ENCODE measurements at places on chromosomes 16 and 17. TPM values are rescaled to one million over a fixed set of nuclear protein-coding genes. Genes with fewer than 3 reads are reported as not detected.

Gene RNF112
- total RNA-seq, result 4.8 TPM

DNA sequence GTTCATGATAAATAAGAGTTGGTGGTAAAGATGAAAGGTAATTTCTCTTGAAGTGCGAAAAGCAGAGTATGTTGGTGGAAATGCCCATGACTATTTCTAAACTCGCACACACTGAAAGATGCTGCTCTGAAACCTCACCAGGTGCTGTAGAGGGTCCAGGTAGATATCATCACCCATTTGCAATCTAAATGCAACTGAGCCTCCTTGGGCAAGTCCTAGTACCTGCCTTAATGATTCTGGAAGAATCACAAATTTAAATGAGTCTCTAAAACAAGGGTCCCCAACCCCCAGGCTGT, 5.9 kb upstream of the MMD start:
- no peak for DNase-seq
- H3K27ac ChIP-seq, result no peak overlapping the region
- H3K4me3 ChIP-seq, result no peak overlapping the region
- peaks cover 1% of the 10 kb centered on the region for H3K27me3 ChIP-seq
- H3K36me3 ChIP-seq, result no peaks in the 10 kb centered on the region

Gene TBC1D3L
- total RNA-seq, result 59.1 TPM

DNA sequence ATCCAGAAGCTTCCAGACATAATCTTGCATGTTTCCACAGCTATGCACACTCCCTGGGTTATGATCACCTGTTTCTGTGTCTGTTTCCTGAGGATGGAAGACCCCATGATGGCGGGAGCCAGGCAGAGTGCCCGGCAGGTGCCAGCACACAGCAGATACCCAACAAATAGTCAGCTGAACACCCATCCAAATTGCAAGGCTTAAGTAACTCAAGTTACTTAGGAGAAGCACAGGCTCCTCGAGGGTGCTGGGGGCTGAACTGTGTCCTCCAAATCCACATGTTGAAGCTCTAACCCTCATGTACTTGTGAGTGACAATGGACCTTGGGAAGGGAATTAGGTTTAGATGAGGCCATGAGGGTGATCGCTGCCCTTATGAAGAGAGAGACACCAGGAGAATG, 79.5 kb upstream of the DOC2B start:
- H3K36me3 ChIP-seq, result peaks cover 30% of the 10 kb centered on the region
- peaks cover 40% of the 10 kb centered on the region for H3K27me3 ChIP-seq
- peaks cover 8% of the 10 kb centered on the region for H3K4me1 ChIP-seq
- no peak for DNase-seq
- no peak overlapping the region for H3K4me3 ChIP-seq
- H3K27ac ChIP-seq, result no peak overlapping the region

DNA sequence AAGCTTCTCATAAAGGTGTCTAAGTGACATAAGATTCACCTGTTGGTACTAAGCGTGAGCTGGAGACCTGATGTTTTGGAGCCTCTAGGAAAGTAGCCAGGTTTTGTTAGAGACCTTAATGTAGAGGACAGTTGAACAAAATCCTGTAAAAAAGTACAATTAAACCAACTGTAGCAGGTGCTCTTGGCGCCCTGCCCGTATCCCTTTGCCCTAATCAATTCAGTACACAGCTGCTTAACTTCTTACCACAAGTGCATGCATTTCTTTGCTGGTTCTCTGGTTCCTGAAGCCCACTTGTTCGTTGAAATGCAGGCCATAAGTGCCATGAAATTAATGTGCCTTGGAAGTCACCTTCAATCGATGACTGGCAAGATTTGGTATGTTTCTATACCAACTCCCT, 24.4 kb downstream of the GLP2R start:
- no peak overlapping the region for H3K27ac ChIP-seq
- no peaks in the 10 kb centered on the region for H3K36me3 ChIP-seq
- peaks cover 16% of the 10 kb centered on the region for H3K27me3 ChIP-seq
- no peaks in the 10 kb centered on the region for H3K4me1 ChIP-seq

- no peaks in the 10 kb centered on the region for H3K4me1 ChIP-seq
- no peaks in the 10 kb centered on the region for H3K36me3 ChIP-seq
- no peak for DNase-seq
These were observed 17.9 kb upstream of the ZNF652 start for GRCh38 chr17:49379926-49380325.

GRCh38 chr17:61072648-61073047, 327.0 kb upstream of the TBX2 start:
- no peaks in the 10 kb centered on the region for H3K27me3 ChIP-seq
- no peak overlapping the region for H3K4me3 ChIP-seq
- H3K36me3 ChIP-seq, result peaks cover 14% of the 10 kb centered on the region
- DNase-seq, result no peak

GRCh38 chr16:30910427-30911029, 12.8 kb upstream of the FBXL19 start:
- H3K27ac ChIP-seq, result no peak overlapping the region
- no peak overlapping the region for H3K4me3 ChIP-seq
- H3K36me3 ChIP-seq, result no peaks in the 10 kb centered on the region
- H3K4me1 ChIP-seq, result no peaks in the 10 kb centered on the region
- no peak for DNase-seq

DNA sequence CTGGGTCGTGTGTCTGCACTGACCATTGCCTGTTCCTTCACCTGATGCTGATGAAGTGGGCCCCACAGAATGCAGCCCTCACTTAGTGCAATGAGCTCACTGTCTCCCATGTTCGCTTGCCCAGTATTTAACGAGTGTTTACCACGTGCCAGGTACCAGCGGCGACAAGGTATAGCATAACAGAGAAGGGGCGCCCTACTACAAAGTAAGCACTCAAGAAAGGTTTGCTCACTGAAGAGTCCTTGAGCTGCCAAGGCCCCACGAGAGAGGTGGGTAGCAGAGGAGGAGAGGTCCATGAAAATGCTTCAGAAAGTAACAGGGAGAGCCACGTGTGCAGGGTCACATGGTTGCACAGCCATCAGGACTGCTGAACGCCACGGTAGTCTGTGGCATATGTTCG, 230.0 kb downstream of the NTN1 start:
- H3K27ac ChIP-seq, result no peak overlapping the region
- peaks cover 1% of the 10 kb centered on the region for H3K27me3 ChIP-seq
- no peak overlapping the region for H3K4me3 ChIP-seq
- peaks cover 4% of the 10 kb centered on the region for H3K36me3 ChIP-seq

Gene CDR2
- 26.3 TPM for total RNA-seq

DNA sequence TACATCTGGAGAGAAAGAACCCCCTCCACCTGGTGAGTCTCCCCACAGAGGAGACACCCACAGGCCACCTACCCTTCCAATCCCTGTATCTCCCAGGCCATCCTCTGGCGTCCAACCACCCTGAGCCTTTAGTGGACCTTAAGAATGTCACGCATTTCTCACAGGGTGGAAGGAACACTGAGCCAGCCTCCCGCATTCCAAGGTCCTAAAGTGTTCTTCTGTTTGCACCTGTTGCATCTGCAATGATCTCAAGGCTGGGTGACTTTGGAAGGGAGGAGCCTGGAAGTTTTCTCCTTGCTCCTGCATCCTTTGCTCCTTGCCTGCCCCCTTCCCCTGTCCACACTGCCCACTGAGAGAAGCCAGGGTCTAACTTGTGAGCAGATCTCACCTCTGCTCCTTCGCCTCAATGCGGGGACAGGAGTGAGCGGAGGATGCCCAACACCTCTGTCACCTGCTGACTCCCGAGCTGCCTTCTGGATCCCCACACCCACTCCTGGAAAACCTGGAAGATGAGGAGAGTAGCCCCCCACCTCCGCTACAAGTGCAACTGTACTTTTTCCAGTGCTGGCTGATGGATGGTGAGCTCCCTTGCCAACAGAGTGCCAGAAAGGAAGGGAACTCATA, 3.7 kb downstream of the CHST5 start:
- no peaks in the 10 kb centered on the region for H3K36me3 ChIP-seq
- H3K27ac ChIP-seq, result no peak overlapping the region

GRCh38 chr17:48593840-48594537, 410 bp upstream of the HOXB5 start:
- H3K27me3 ChIP-seq, result no peaks in the 10 kb centered on the region
- H3K27ac ChIP-seq, result peak overlapping the region; percentile 100
- H3K4me1 ChIP-seq, result peaks cover 56% of the 10 kb centered on the region
- H3K36me3 ChIP-seq, result peaks cover 22% of the 10 kb centered on the region
- H3K4me3 ChIP-seq, result peak overlapping the region; percentile 90
- peak; percentile 96 for DNase-seq
